Activated T-helper 2 cell treated with anti-CD3 and anti-CD28 coated beads, Interferon-gamma antibody, Interleukin-2, Interleukin-4, amounts not matched to agents 10 μg/mL and 5 μg/mL and 100 μg/mL, durations not matched to agents 14 hours and 24 hours and 36 hours (primary cell): ENCODE measurements at places on chromosomes 2 and 18. TPM values are rescaled to one million over a fixed set of nuclear protein-coding genes. Genes with fewer than 3 reads are reported as not detected.
A peak's percentile ranks its signal among the peaks of the same experiment; 100 is the strongest.

Gene ELAC1
- total RNA-seq = 6.7 and 6.8 TPM in 2 replicates

Gene KCNG2
- not detected in 2 replicates for total RNA-seq

Gene ALK
- total RNA-seq = not detected in 2 replicates

Gene SLC1A4
- total RNA-seq = 21.0 and 22.5 TPM in 2 replicates

Gene UNC50
- total RNA-seq = 39.6 and 40.1 TPM in 2 replicates

Gene ATP6V1B1
- not detected in 2 replicates for total RNA-seq

Gene SPC25
- total RNA-seq = 18.4 and 18.5 TPM in 2 replicates

GRCh38 chr2:42902939-42903709 lies 110.7 kb upstream of the HAAO start:
- H3K36me3 ChIP-seq = no peaks in the 10 kb centered on the region
- peaks cover 3% of the 10 kb centered on the region for H3K4me1 ChIP-seq
- no peak overlapping the region for H3K4me3 ChIP-seq
- no peak overlapping the region for H3K27ac ChIP-seq
- H3K27me3 ChIP-seq = peaks cover 6% of the 10 kb centered on the region

DNA sequence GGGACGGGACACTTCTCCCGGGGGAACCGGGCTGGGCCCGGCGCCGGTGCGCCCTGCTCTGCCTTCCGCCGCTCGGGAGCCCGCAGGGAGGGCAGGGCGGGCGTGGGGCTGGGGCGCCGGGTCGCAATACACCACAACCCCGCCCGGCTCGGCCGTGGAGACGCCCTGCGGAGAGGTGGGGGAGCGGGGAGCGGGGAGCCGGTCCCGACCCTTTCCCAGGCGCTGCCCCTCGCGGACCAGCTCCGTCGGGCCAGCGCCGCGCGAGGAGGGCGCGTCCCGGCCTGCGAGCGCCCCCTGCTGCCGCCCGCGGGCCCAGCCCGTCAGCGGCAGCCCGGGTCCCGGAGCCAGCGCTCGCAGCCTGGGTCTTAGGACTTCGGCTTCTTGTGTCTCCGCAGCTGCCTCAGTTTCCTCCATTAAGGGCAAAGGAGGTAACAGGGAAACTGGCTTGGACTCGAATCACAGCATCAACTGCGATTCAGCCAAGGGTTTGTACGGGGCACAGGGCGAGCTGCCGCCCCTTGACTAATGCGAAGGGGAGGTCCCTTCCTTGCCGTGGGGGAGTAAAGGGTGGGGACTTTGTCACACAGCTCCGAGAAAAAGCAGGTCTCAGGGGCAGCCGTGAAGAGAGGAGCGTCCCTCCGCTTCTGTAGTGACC lies 635 bp upstream of the ADRA2B start:
- peaks cover 14% of the 10 kb centered on the region for H3K4me1 ChIP-seq
- H3K27ac ChIP-seq = no peak overlapping the region
- peak; percentile 56 for DNase-seq
- no peaks in the 10 kb centered on the region for H3K36me3 ChIP-seq

- H3K4me3 ChIP-seq = no peak overlapping the region
- H3K27me3 ChIP-seq = no peaks in the 10 kb centered on the region
- H3K4me1 ChIP-seq = no peaks in the 10 kb centered on the region
- no peaks in the 10 kb centered on the region for H3K36me3 ChIP-seq
- no peak overlapping the region for H3K27ac ChIP-seq
These were observed 41.6 kb downstream of the GLI2 start for GRCh38 chr2:120777170-120777751.

GRCh38 chr2:237488295-237488694 lies 1.2 kb downstream of the MLPH start:
- no peaks in the 10 kb centered on the region for H3K36me3 ChIP-seq
- no peak overlapping the region for H3K27ac ChIP-seq
- H3K4me3 ChIP-seq = no peak overlapping the region
- H3K27me3 ChIP-seq = peaks cover 46% of the 10 kb centered on the region
- H3K4me1 ChIP-seq = no peaks in the 10 kb centered on the region

DNA sequence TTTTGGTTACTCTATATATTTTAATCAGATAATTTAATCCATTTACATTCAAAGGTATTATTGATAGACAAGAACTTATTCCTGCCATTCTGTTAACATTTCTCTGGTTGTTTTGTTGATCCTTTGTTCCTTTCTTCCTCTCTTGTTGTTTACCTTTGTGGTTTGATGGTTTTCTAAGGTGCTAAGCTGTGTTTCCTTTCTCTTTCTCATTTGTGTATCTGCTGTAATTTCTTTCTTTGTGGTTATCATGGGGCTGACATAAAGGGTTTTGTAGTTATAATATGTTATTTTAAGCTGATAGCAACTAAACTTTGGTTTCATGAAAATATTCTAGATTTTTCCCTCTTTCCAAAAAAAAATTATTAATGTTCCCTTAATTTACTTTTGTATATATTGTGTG lies 179.2 kb downstream of the NDUFA10 start:
- H3K27ac ChIP-seq = no peak overlapping the region
- peaks cover 21% of the 10 kb centered on the region for H3K27me3 ChIP-seq
- no peaks in the 10 kb centered on the region for H3K36me3 ChIP-seq
- DNase-seq = no peak
- peaks cover 2% of the 10 kb centered on the region for H3K4me1 ChIP-seq

- peaks cover 23% of the 10 kb centered on the region for H3K36me3 ChIP-seq
- H3K4me3 ChIP-seq = no peak overlapping the region
- H3K27me3 ChIP-seq = no peaks in the 10 kb centered on the region
- no peak for DNase-seq
- peak overlapping the region; percentile 10 for H3K27ac ChIP-seq
These were observed 13.1 kb downstream of the PPP3R1 start for GRCh38 chr2:68238955-68239822.

- no peaks in the 10 kb centered on the region for H3K36me3 ChIP-seq
- peaks cover 45% of the 10 kb centered on the region for H3K27me3 ChIP-seq
- no peak for DNase-seq
- H3K4me3 ChIP-seq = no peak overlapping the region
- no peak overlapping the region for H3K27ac ChIP-seq
These were observed 8.3 kb downstream of the FN1 start for GRCh38 chr2:215427585-215427984.

GRCh38 chr2:67733517-67733916 lies 329.3 kb downstream of the C1D start:
- no peaks in the 10 kb centered on the region for H3K36me3 ChIP-seq
- H3K27ac ChIP-seq = no peak overlapping the region
- no peak for DNase-seq
- no peaks in the 10 kb centered on the region for H3K4me1 ChIP-seq
- no peaks in the 10 kb centered on the region for H3K27me3 ChIP-seq

DNA sequence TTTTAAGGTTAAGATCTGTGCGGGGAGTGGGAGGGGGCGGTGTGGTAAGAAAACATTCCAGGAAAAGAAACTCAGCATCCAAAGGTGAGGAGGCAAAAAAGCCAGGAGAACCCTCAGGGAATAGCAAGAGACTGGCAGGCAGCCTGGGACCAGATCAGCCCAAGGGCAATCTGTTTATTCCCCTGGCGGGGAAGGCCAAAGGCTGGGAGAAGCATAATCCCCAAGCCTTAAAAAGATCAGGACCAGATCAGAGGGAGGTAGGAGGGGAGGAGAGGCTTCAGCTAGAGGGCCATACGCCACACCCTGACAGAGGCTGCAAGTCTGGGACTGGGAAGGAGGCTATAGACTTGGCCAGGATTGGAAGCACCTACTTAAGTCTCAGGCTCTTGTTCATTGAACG lies 163.0 kb upstream of the PXDN start:
- H3K4me1 ChIP-seq = no peaks in the 10 kb centered on the region
- H3K4me3 ChIP-seq = no peak overlapping the region
- DNase-seq = no peak
- H3K27me3 ChIP-seq = no peaks in the 10 kb centered on the region
- no peaks in the 10 kb centered on the region for H3K36me3 ChIP-seq

GRCh38 chr18:31120594-31120993 lies 18.4 kb upstream of the DSC2 start:
- H3K4me1 ChIP-seq = no peaks in the 10 kb centered on the region
- H3K27ac ChIP-seq = no peak overlapping the region
- no peak overlapping the region for H3K4me3 ChIP-seq
- no peaks in the 10 kb centered on the region for H3K27me3 ChIP-seq
- no peaks in the 10 kb centered on the region for H3K36me3 ChIP-seq
- no peak for DNase-seq

GRCh38 chr2:181680937-181681811 lies 857 bp upstream of the NEUROD1 start:
- peaks cover 29% of the 10 kb centered on the region for H3K4me1 ChIP-seq
- peaks cover 11% of the 10 kb centered on the region for H3K36me3 ChIP-seq
- peak overlapping the region; percentile 53 for H3K4me3 ChIP-seq
- peaks cover 85% of the 10 kb centered on the region for H3K27me3 ChIP-seq
- no peak for DNase-seq

- peaks cover 5% of the 10 kb centered on the region for H3K27me3 ChIP-seq
- no peak for DNase-seq
- no peak overlapping the region for H3K27ac ChIP-seq
- no peaks in the 10 kb centered on the region for H3K36me3 ChIP-seq
- no peaks in the 10 kb centered on the region for H3K4me1 ChIP-seq
These were observed 99.6 kb downstream of the KCNF1 start for GRCh38 chr2:11011359-11011758.

DNA sequence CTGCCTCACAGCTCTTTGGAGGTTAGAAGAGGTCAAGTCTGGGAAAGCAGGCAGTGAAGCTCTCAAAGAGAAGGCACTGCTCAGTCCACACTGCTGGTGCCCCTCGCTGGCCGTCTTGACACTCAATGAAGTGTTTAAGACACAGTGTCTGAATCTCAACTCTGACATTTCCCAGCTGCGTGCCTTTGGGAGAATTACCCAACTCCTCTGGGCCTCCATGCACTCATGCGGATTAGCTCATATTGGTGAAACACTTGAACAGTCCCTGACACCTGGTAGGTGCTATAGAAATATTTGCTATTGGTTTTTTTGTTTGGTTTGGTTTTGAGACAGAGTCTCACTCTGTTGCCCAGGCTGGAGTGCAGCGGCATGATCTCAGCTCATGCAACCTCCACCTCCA lies 281.0 kb downstream of the SRBD1 start:
- H3K4me3 ChIP-seq = no peak overlapping the region
- H3K36me3 ChIP-seq = no peaks in the 10 kb centered on the region
- DNase-seq = no peak
- H3K27ac ChIP-seq = no peak overlapping the region

- H3K36me3 ChIP-seq = peaks cover 64% of the 10 kb centered on the region
- no peak overlapping the region for H3K27ac ChIP-seq
- DNase-seq = no peak
- no peaks in the 10 kb centered on the region for H3K27me3 ChIP-seq
- H3K4me3 ChIP-seq = no peak overlapping the region
These were observed 268.6 kb downstream of the HDAC4 start for GRCh38 chr2:239132156-239132709.
